ENCODE measurements at places on chromosomes 3 and 15.

DNA sequence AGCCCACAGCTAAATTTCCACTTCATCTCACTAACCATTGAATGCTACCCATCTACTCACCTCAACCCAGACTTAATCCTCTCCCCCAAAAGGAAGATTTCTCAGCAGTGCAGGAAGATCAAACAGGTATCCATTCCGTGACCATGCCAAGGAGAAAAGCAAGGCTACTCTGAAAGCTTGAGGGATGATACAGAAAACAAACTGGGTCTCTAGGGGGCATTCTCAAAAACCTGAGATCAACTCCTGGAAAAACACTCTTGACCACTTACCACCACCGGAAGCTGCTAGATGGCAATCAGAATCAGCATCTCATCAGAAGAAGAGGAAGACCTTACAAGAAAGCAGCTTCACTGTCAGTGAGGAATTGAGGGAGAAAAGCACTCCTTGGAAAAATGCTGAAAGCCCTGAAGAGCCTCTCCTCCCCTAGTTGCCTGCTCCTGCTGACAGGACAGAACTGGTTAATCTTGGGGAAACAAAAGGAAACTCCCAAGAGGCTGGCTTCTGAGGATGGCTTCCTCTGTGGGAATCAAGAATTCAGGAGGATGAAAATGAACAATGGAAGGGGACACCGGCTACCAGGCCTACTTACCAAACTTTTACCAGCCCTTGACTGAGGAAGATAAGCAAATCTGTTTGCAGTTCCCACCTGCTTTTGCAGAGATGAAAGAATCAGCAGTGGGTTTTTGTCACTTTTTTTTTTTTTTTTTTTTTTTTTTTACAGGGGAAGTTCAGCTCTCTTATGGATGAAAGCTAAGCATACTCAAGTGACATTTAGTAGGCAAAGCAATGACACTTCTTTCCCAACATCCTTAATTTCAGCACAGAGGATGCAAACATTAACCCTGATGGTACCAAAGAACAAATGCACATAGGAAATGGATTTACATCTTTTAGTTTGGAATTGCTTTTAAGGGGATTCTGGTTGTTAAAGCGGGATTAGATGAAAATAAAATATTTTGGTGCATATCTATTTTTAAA lies at the start of gene ATP8B4:
TSS of gene ATP8B4 (minus strand) at position 171 of the 978 bp plus-strand sequence. CDS start 12,267 bp downstream, outside the sequence.
- no peak for DNase-seq

DNA sequence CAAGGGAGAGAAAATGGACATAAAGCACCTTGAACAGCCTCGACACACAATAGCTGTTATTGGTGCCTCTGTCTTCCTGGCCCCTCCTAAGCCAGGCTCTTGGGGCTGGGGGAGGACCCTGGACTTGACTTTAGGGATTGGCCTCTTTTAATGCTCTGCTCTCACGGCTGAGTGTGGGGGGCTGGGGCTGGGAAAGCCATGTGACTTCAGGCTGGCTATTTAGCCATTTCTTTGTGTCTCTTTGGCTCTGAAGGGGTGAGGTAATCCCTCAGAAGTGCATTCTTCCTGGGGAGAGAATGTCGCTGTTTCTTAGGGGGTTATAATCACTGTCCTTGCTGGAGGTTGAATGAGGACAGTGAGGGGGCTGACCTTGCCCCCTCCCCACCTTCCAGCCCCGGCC lies 26.2 kb downstream of the MAGEF1 start:
- peak; percentile 57 for DNase-seq

GRCh38 chr3:56683122-56683817 lies at the start of gene TASOR:
Gene TASOR (minus strand): TSS chr3:56683265. CDS start chr3:56683006, 259 bp downstream.
- peak; percentile 83 for DNase-seq

DNA sequence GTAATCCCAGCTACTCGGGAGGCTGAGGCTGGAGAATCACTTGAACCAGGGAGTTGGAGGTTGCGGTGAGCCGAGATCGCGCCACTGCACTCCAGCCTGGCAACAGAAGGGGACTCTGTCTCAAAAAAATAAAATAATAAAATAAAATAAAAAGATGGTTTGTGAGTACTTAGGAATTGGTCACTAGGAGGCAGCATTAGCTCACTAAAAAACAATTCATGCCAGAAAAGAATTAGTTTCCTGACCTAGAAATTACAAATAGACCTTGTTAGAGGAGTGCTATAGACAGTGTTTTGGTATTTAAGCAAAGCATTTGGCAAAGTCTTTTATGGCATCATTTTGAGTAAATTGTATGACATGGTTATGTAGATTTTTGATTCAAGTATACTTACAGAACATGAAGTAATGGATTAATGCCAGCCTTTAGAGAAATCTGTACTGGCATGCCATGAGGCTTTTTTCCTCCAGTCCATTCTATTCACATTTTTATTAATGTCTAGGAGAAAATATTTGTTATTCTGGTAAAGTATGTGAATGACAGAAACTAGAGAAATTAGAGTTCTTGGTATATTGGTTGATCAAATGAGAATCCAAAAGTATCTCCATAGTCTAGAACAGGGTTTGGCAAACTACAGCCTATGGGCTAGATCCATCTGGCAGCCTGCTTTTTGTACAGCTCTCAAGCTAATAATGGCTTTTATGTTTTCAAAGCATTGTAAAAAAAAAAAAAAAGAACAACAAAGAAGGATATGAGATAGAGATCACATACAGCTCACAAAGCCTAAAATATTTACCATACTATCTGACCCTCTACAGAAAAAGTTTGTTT lies 81.6 kb downstream of the LRRC49 start:
- no peak for DNase-seq

DNA sequence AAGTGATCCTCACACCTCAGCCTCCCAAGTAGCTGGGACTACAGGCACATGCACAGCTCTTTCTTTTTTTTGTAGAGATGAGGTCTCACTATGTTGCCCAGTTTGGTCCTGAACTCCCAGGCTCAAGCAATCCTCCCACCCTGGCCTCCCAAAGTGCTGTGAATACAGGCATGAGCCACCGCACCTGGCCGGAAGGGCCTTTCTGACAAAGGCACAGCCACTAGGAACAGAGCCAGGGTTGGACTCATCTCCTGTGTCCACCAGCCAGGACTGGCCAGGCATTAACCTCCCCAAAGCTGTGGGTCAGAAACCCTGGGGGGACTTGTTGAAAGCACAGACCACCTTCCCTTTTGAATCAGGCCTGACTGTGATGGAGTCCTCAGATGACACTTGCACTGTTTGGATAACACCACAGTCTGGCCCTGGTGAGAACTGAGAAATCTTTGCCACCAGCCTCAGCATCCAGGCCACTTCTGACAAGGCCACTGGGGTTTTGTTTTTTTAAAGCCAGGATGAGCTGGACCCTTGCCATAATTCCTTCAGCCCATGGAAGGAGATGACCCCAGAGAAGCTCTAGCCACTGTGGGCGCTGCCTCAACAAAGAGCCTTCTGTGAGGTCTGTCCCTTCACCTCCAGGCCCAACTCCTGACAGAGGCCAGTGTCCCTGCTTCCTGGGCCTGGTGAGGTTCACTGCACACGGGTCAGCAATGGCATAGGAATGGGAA lies 4.8 kb downstream of the TKT start:
- no peak for DNase-seq

GRCh38 chr3:159881828-159882309 lies 106.8 kb upstream of the IL12A start:
- DNase-seq, result no peak

- DNase-seq, result no peak
Observed at GRCh38 chr3:16828815-16829214, 55.9 kb upstream of the PLCL2 start.

- no peak for DNase-seq
Observed at GRCh38 chr15:63948971-63949370, 97.3 kb downstream of the DAPK2 start.

DNA sequence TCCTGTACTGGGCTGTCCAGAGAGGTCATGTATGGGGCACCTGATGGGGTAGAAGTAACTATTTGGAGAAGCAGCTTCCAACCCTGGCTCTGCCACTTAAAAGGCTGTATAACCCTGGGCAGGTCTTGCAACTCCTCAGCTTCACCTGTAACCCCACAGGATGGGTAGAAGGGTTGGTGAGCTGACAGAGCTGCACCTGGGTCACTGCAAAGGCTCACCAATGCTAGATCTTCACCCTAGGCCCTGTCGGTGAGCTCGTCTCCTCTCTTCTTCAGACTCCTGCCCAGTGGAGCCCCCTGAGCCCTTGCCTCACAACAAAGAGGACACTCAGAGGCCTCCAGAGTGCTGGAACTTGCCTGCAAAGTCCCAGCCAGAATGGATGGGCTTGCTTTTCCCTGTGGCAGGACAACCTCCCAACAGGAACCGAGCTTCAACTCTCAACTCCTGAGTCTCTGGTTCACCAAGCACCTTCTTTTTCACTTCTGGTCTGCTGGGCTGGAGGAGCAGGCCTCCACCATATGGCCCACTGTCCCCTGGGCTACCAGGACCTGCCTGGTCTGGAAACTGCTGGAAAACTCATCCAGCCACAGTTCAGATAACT lies 45.9 kb downstream of the XXYLT1 start:
- DNase-seq, result peak; percentile 11

DNA sequence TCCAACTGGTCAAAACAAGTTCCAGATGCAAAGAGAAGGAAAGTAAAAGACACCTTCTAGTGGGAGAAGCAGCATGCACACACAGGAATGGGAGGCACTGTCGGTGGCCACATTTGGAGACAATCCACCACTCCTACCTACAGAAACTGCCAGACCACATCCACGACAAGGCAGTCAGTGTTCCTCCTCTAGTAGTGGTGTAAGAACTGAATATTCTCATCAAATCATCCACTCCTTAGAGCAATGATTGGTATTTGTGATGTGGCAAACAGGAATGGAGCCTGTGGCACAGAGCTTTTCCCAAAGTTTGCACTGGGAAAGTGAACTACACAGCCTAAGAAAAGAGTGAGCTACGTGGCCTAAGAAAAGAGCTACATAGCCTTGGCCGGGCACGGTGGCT lies 5.1 kb upstream of the SPINT1 start:
- no peak for DNase-seq

DNA sequence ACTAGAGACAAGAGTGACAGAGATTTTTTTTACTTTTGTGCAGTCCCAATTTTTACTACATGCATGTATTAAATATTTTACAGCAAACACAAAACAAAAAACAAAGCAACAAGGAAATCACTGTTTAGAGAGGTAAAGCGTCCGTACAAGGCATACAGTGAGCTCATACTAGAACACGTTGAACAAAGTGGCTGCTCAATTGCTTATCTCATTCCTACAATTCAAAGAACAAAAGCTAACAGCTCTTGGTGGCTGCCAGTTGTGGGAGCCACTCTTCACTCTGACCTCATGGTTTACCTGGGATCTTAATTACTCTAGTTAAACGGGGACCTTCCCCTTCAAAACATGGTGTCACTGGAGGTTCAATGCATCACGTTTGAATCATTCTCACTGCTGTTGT lies 7.6 kb upstream of the ARHGEF26 start:
- DNase-seq, result no peak

- DNase-seq, result no peak
Observed at GRCh38 chr3:160159341-160159740, 65.9 kb upstream of the C3orf80 start.

DNA sequence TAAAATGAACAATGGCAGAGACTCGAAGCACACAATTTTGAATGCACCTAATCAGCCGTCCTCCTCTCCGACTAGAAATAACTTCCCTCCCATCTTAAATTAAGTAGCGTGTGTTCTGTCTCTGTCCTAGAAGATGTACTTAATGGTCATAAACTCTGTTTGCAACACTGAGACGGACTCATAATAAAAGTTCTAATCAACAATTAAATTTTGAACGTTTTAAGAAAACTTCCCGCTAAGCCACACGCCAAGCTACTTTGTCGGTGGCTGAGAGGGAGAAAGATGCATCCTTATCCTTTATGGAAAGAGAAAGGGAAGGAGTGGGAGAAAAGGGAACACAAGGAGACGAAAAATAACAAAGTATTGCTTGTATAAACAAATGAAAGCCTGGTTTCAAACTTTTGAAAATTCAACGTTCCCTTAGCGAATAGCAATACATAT lies 989 bp downstream of the GNB4 start:
- no peak for DNase-seq

DNA sequence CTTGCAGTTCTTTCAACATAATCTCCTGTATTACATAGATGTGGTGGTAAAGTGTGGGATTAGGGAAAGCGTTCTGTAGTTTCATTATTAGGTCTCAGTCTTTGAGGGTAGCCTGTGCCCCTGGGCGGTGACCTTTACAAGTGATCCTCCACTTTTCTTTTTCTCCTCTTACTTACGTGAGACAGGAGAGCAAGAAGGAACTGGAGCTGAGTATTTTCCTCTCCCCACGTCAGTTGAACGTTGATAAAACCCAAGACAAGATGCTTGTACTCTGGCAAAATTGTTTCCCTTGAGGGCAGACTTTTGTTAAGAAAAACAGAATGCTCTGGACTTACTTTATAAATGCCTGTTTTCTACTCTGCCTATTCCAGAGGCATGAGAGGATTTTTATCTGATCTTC lies 378.7 kb downstream of the ZNF385D start:
- no peak for DNase-seq

DNA sequence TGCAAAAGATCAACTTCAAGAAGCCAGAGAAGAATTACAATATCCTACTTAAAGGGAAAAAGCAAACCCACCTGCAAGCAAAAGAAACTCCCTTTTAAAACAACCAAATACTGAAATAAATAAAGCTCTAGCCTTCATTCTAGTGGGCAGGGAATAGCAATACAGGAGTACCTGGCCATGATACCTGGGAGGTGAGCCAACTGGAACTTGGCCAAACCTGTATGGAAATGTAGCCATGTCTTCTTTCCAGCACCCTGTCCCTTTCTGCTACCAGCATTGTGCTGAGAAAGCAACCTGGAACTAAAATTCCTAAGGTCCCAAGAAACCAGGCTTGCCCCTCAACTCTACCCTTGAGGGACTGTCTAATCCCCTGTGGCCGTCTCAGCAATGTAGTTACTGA lies 530.0 kb downstream of the EPHB1 start:
- no peak for DNase-seq

DNA sequence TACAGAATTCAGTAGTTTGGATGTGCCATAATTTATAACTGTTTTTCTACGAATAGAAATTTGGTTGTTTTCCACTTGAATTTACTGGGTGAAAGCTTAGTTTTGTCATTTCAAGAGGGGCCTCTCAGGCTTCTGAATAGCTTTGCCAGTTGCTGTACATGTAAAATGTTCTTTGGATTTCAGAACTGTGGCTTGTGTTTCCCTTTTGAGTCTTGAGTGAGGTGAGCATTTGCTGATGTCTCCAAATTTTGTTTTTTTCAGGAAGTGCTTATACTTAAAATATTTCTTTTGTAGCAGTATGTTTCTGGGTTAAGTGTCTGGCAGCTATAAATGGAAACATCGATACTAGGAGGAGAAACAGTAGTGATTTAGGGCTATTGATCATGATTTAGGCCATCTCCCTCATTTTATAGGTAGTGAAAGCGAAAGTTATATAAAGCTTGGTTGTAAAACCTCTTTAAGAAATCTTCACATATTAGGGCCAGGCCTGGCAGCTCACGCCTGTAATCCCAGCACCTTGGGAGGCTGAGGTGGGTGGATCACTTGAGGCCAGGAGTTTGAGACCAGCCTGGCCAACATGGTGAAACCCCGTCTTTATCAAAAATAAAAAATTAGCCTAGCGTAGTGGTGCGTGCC lies 9.2 kb upstream of the TRAK1 start:
- DNase-seq, result no peak

- no peak for DNase-seq
Observed at GRCh38 chr3:69579306-69580041, 159.8 kb upstream of the MITF start.

Measured in uterus (tissue), 4 donors.